Ascending aorta (tissue), 2 donors: ENCODE measurements at places on chromosomes 7 and 10.

DNA sequence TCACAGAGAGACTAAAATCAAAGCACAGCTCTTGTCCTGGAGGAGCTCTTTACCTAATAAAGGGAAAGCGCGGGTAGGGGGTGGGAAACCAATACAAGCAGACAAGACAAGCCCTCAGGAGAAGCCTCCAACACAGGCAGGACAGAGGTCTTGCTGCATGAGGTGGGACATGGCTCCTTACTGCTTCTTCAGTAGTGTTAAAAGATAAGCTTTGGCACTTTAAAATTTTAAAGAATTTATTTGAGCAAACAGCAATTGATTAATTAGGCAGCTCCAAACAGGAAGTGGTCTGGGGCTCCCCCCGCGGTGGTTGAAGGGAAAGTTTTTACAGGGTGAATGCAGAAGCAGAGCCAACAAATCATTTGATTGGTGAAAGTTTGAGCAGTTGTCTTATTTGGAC lies 50.3 kb upstream of the MACC1 start:
- no peaks in the 10 kb centered on the region for H3K4me1 ChIP-seq
- no peaks in the 10 kb centered on the region for H3K27me3 ChIP-seq
- H3K27ac ChIP-seq, result no peak overlapping the region
- no peaks in the 10 kb centered on the region for H3K36me3 ChIP-seq
- no peak for DNase-seq
- no peak overlapping the region for H3K4me3 ChIP-seq

- no peak overlapping the region for H3K4me3 ChIP-seq
- no peak for DNase-seq
- H3K27me3 ChIP-seq, result no peaks in the 10 kb centered on the region
- no peaks in the 10 kb centered on the region for H3K4me1 ChIP-seq
- H3K27ac ChIP-seq, result no peak overlapping the region
- H3K36me3 ChIP-seq, result no peaks in the 10 kb centered on the region
These were observed 189.1 kb downstream of the SKAP2 start for GRCh38 chr7:26675143-26675887.

DNA sequence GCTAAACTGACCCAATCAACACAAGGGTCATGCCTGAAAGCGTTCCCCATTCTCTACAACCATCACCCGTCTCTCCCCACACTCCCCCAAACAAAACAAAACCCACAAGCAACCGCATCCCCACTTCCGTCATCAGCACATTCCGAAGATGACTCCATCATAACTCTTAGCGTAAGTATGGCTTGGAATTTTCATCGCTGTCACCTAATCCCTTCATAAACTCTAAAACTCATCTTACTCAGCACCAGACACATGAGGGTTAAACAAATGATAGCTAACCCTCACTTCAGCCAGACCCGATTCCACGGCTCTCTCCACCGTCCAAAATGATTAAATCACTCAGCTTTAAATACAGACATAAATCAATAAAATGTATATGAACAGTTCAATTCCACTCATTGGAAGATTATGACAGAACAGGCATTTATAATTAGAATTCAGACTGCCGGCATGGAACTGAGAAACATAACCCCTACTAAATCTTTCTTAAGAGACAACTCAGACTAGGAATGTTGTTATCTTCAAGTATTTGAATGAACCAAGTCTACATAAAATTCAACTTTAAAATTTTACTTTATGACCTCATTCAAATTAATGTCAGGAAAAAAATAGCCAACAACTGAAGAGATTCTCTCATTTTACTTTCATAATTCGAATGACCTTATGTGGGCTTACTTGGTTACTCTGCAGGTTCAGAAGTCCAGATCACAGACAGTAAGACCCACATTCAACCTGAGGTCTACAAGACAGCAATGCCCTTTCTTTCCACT lies 215.9 kb downstream of the PARD3 start:
- no peaks in the 10 kb centered on the region for H3K36me3 ChIP-seq
- no peak for DNase-seq
- H3K4me1 ChIP-seq, result no peaks in the 10 kb centered on the region
- no peak overlapping the region for H3K4me3 ChIP-seq
- no peak overlapping the region for H3K27ac ChIP-seq

- no peak overlapping the region for H3K4me3 ChIP-seq
- H3K27ac ChIP-seq, result no peak overlapping the region
- no peak for DNase-seq
- H3K27me3 ChIP-seq, result peaks cover 30% of the 10 kb centered on the region
These were observed 8.3 kb downstream of the EN2 start for GRCh38 chr7:155466142-155466813.

GRCh38 chr10:60521974-60522405 lies 132.3 kb upstream of the ANK3 start:
- no peak overlapping the region for H3K4me3 ChIP-seq
- H3K27ac ChIP-seq, result no peak overlapping the region
- no peaks in the 10 kb centered on the region for H3K36me3 ChIP-seq
- H3K4me1 ChIP-seq, result no peaks in the 10 kb centered on the region
- no peaks in the 10 kb centered on the region for H3K27me3 ChIP-seq

DNA sequence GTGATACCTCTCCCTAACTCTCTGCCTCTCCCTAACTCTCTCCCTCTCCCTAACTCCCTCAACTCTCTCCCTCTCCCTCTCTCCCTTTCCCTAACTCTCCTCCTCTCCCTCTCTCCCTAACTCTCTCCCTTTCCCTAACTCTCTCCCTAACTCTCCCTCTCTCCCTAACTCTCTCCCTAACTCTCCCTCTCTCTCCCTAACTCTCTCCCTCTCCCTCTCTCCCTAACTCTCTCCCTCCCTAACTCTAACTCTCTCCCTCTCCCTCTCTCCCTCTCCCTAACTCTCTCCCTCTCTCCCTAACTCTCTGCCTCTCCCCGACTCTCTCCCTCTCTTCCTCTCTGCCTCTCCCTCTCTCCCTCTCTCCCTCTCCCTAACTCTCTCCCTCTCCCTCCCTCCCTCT lies 2.0 kb upstream of the PTPRN2 start:
- no peaks in the 10 kb centered on the region for H3K36me3 ChIP-seq
- no peak overlapping the region for H3K27ac ChIP-seq
- no peak for DNase-seq
- H3K4me1 ChIP-seq, result peaks cover 13% of the 10 kb centered on the region

- peak overlapping the region; percentile 65 for H3K27ac ChIP-seq
- H3K4me3 ChIP-seq, result peak overlapping the region; percentile 38
- no peaks in the 10 kb centered on the region for H3K4me1 ChIP-seq
- DNase-seq, result peak; percentile 81
- H3K36me3 ChIP-seq, result no peaks in the 10 kb centered on the region
These were observed 14.3 kb downstream of the SEMA3D start for GRCh38 chr7:85172530-85172941.

DNA sequence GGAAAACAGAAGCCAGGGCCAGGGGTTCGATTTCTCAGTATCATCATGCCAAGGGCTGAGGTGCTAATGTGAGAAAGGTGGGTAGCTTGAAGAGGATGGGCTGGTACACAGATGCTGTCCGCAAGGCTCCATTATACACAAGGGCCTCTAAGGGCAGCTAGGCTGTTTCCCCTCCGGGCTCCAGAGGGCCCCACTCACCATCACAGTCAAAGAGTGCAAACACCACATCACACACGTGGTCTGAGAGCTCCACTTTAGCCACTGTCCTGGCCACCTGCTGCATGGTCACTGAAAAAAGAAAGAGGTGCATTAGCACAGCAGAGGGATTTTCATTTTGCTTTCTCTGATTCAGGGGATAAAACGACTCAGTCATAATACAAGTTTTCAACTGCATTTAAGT lies 20.9 kb upstream of the DNAJB12 start:
- no peak overlapping the region for H3K4me3 ChIP-seq
- H3K27me3 ChIP-seq, result no peaks in the 10 kb centered on the region
- H3K4me1 ChIP-seq, result no peaks in the 10 kb centered on the region
- H3K27ac ChIP-seq, result no peak overlapping the region
- DNase-seq, result no peak

- H3K27me3 ChIP-seq, result no peaks in the 10 kb centered on the region
- H3K4me1 ChIP-seq, result peaks cover 4% of the 10 kb centered on the region
- no peak for DNase-seq
These were observed 263.1 kb upstream of the PITRM1 start for GRCh38 chr10:3435671-3436070.

DNA sequence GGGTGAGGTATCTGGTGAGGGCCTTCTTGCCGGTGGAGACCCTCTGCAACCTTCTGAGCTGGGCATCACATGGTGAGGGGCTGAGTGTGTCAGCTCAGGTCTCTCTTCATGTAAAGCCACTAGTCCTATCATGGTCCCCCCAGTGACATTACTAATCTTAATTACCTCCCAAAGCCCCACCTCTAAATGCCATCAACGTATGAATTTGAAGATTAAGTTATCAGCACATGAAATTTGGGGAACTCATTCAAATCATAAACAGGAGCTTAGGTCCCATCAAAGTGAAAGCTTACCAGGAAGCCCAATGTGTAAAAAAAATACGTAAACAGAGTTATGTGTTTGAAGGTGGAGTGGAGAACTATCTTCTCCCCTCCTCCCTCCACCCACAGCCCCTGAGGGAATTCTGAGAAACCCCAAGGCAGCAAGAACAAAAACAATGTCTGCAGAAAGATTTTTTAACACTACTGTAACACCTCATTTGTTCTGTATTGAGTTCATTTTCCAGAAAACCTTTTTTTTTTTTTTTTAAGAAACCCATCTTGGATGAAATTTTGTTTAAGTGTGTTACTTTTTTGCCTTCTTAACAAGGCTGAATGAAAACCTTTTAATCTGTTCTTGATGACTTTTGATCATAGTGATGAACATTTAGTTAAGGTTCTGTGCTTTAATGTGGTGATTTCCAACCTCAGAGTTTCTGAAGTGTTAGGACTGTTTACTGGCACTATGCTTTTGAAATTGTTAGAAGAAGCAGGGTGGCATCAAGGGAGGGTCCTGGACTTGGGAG lies 19.1 kb upstream of the PCGF5 start:
- H3K27me3 ChIP-seq, result no peaks in the 10 kb centered on the region
- no peaks in the 10 kb centered on the region for H3K36me3 ChIP-seq
- no peak overlapping the region for H3K27ac ChIP-seq
- peaks cover 16% of the 10 kb centered on the region for H3K4me1 ChIP-seq
- H3K4me3 ChIP-seq, result no peak overlapping the region

GRCh38 chr7:4834601-4835397 lies 27.0 kb downstream of the PAPOLB start:
- H3K27me3 ChIP-seq, result no peaks in the 10 kb centered on the region
- DNase-seq, result no peak

GRCh38 chr10:17805921-17806577 lies 3.1 kb upstream of the MRC1 start:
- H3K36me3 ChIP-seq, result no peaks in the 10 kb centered on the region
- no peaks in the 10 kb centered on the region for H3K27me3 ChIP-seq
- no peak overlapping the region for H3K27ac ChIP-seq
- H3K4me3 ChIP-seq, result no peak overlapping the region
- DNase-seq, result no peak
- H3K4me1 ChIP-seq, result no peaks in the 10 kb centered on the region

GRCh38 chr10:117352724-117353123 lies 22.5 kb downstream of the PDZD8 start:
- DNase-seq, result no peak
- no peaks in the 10 kb centered on the region for H3K4me1 ChIP-seq
- no peaks in the 10 kb centered on the region for H3K27me3 ChIP-seq

GRCh38 chr7:36667007-36667745 lies 57.1 kb downstream of the AOAH start:
- H3K36me3 ChIP-seq, result no peaks in the 10 kb centered on the region
- H3K4me3 ChIP-seq, result no peak overlapping the region
- DNase-seq, result no peak
- H3K27ac ChIP-seq, result no peak overlapping the region
- H3K4me1 ChIP-seq, result no peaks in the 10 kb centered on the region

DNA sequence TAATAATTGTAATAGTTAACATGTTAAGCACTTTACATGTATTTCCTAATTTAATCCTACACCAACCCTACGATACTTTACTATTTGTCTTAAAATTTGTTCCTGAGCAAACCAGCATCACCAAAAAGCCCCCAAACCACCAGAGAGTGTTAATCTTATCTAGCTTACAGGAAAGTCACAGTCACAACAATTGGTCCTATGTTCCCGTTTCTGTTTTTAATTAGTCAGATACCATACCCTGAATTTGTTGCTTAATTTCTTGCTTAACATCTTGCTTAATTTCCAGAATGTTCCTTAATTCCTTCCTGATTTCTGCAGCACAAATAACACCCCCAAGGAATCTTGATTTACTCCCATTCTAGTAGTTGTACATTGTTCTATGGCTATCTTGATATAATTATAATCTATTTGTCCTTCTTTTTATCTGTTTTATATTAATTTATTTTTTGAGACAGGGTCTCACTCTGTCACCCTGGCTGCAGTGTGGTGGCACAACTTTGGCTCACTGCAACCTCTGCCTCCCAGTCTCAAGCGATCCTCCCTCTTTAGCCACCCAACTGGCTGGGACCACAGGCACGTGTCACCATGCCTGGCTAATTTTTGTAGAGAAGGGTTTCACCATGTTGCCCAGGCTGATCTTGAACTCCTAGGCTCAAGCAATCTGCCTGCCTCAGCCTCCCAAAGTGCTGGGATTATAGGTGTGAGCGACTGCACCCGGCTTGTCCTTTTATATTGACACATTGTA lies 6.6 kb upstream of the PDSS1 start:
- no peak overlapping the region for H3K27ac ChIP-seq
- H3K4me3 ChIP-seq, result no peak overlapping the region
- no peaks in the 10 kb centered on the region for H3K4me1 ChIP-seq
- H3K36me3 ChIP-seq, result no peaks in the 10 kb centered on the region
- no peak for DNase-seq
- no peaks in the 10 kb centered on the region for H3K27me3 ChIP-seq

- no peak overlapping the region for H3K4me3 ChIP-seq
- no peaks in the 10 kb centered on the region for H3K27me3 ChIP-seq
- H3K27ac ChIP-seq, result no peak overlapping the region
These were observed 65.8 kb upstream of the ANTXRL start for GRCh38 chr10:46220872-46221538.

DNA sequence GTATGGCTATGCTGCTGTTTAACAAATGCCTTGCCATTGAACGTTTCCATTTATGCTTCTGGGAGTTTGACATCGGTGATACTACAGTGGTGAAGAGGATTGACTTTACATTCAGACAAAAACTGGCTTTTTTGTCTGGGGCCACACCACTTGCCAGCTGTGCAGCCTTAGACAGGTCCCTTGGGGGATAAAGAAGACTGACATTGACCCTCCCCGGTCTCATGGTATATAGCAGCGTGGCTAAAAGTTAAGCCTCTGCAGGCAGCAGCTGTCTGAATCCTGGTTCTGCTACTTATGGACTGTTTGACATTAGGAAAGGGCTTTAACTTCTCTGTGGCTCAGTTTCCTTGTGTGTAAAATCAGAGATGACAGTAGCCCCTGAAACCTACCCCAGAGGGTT lies 42.0 kb upstream of the PTF1A start:
- no peaks in the 10 kb centered on the region for H3K4me1 ChIP-seq
- no peak overlapping the region for H3K27ac ChIP-seq
- no peaks in the 10 kb centered on the region for H3K36me3 ChIP-seq

- DNase-seq, result no peak
- no peaks in the 10 kb centered on the region for H3K27me3 ChIP-seq
- H3K4me3 ChIP-seq, result no peak overlapping the region
- H3K36me3 ChIP-seq, result no peaks in the 10 kb centered on the region
These were observed 767.2 kb downstream of the NXPH1 start for GRCh38 chr7:9200626-9201025.

- H3K27ac ChIP-seq, result no peak overlapping the region
- H3K4me1 ChIP-seq, result no peaks in the 10 kb centered on the region
- no peak overlapping the region for H3K4me3 ChIP-seq
- DNase-seq, result no peak
- no peaks in the 10 kb centered on the region for H3K36me3 ChIP-seq
These were observed 241.6 kb upstream of the TCERG1L start for GRCh38 chr10:131553121-131553520.
